ENCODE measurements at places on chromosomes 12 and 14.

- DNase-seq, result no peak
Measured at GRCh38 chr14:59870277-59871165, at the start of gene RTN1. TSS of gene RTN1 (minus strand) at chr14:59870776. CDS start at chr14:59870630, 146 bp downstream.

DNA sequence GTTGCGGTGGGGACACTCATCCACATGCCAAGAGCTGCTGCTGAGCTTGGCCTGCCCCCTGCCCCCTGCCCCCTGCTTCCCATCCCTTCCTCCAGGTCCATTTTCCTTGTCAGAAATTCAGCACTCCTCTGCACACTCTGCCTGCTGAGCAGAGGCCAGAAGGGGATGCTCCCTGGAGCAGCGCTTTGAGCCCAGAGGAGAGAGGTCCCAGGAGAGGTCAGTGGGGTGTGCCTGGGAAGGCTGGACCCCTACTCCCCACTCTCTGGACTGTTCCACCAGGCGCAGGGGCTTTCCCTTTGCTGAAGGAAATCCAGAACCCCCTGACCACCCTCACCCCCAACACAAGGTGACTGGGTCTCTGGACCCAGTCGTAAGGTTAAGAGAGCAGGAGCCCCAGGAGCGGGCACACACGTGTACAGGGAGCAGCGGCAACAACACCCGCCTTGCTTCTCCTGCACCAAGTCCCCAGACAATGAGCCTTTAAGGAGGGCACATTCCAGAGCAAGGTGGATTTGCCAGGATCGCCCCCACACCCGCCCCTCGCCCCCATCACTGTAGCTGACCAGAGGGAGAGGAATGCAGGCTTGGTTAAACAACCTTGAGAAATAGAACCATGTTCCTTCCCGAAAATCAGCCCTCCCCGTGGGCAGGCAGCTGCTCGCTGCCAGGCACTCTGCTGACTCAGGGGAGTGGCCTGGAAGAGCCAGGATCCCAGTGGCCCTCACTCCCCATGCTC is 30.7 kb downstream of the ISCA2 start:
- peak; percentile 8 for DNase-seq

- no peak for DNase-seq
Measured at GRCh38 chr12:60201891-60202290, 606.1 kb downstream of the SLC16A7 start.

- DNase-seq, result no peak
Measured at GRCh38 chr12:1552171-1552570, 42.2 kb downstream of the FBXL14 start.

DNA sequence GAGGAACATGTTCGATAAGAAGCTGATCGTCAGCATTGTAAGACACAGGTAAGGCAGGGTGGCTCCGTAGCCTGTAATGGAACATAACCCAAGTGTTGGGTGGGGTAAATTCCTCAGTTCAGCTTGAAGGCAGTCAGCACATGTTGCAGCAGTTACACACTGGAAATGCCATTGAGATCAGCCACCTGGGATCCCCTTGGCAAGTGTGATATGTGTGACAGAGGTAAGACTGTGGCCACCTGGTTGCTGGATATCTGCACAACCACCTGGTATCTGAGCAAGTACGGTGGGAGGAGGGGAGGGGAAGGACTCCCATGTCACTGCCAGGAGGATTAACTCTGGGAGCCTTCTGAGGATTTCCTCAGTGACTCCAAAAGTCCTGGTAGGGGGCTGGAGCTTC is 158.0 kb upstream of the CAND1 start:
- no peak for DNase-seq

- DNase-seq, result no peak
Measured at GRCh38 chr12:91400271-91400670, 217.7 kb upstream of the DCN start.

GRCh38 chr12:9619411-9620179 is 11.9 kb upstream of the KLRB1 start:
- no peak for DNase-seq

DNA sequence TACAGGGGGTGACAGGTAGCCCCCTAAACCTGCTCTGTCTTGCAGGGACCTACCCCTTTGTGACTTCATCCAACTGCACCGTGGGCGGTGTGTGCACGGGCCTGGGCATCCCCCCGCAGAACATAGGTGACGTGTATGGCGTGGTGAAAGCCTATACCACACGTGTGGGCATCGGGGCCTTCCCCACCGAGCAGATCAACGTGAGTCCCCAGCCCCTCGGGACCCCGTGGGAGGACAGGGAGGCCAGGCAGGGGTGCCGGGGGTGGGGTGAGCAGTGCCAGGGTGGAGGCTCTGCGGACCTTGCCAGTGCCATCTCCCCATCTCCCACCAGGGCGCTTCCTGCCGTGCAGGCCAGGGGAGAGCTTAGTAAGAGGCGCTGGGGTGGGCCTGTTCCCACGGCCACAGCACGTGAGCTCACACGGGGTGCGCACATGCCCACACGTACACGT is 11.1 kb upstream of the SIVA1 start:
- no peak for DNase-seq

GRCh38 chr14:102913341-102914211 is 8.9 kb upstream of the AMN start:
- DNase-seq, result no peak

DNA sequence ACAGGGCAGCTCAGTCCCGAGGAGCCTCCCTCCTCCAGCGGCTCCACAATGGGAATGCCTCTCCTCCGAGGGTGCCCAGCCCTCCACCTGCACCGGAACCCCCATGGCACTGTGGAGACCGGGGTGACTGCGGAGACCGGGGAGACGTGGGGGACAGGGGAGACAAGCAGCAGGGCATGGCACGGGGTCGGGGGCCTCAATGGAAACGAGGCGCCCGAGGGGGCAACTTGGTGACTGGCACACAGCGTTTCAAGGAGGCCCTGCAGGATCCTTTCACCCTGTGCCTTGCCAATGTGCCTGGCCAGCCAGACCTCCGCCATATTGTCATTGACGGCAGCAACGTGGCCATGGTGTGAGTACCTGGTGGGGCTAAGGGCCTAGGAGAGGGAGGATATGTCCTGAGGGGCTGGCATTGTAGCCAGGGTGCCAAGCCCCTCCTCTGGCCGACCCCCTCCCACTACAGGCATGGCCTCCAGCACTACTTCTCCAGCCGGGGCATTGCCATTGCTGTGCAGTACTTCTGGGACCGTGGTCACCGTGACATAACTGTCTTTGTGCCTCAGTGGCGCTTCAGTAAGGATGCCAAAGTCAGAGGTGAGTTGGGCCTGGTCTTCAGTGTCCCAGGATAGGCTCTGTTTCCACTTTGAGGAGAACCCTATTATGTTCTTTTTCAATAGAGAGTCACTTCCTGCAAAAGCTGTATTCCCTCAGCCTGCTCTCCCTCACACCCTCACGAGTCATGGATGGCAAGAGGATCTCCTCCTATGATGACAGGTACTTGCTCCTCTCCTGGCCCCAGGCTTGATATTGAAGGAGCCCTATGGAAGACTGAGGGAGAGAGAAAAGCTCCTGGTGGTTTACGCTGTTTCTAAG is 2.7 kb downstream of the KHNYN start:
- DNase-seq, result no peak

All from COLO829 (cell line).